ENCODE measurements at places on chromosomes 16 and 17.

- DNase-seq, result no peak
Measured at GRCh38 chr17:80780381-80781198, 211.1 kb upstream of the CHMP6 start.

DNA sequence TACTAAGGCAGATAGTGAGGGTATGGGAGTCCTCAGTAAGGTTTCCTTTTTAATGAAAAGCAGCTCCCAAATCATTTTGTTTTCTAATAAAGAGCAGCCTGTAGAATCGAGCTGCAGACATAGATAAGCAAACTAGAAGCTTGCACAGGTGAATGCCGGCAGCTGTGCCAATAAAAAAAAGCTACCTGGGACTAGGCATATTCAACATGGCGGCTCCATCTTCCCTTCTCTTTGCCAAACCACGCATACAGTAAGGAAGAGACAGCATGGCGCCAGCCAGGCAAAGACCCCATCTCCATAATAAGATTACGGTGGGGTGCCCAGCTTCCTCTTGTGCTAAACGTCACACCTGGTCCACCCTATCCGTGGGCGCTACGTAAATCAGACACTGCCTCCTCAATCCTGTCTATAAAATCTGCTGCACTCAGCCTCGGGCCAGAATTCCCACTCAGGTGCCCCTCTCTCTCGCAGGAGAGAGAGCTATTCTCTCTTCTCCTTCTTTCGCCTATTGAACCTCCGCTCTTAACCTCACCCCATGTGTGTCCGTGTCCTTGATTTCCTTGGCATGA lies 92.7 kb upstream of the FA2H start:
- no peak for DNase-seq

DNA sequence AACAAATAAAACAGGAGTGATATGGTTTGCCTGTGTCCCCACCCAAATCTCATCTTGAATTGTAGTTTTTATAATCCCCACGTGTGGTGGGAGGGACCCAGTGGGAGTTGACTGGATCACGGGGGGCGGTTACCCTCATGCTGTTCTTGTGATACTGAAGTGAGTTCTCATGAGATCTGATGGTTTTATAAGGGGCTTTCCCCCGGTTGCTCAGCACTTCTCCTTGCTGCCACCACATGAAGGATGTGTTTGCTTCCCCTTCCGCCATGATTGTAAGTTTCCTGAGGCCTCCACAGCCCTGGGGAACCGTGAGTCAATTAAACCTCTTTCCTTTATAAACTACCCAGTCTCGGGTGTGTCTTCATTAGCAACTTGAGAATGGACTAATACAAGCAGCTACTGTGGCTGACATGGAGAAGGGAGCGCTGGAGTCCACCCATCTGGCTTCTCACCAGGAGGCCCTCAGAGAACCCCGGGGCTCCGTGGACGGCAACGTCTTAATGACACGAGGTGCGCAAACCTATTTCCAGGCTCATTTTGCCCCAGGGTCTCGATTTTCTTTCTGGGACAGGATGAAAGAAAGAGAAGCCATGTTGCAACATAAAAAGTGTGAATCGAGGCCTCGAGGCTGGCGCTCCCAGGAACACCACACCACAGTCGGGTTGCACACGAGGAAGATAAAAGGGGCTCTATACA lies 129.5 kb downstream of the DYNLRB2 start:
- DNase-seq, result peak; percentile 5

- no peak for DNase-seq
Measured at GRCh38 chr17:73071066-73071999, 21.2 kb downstream of the SLC39A11 start.

DNA sequence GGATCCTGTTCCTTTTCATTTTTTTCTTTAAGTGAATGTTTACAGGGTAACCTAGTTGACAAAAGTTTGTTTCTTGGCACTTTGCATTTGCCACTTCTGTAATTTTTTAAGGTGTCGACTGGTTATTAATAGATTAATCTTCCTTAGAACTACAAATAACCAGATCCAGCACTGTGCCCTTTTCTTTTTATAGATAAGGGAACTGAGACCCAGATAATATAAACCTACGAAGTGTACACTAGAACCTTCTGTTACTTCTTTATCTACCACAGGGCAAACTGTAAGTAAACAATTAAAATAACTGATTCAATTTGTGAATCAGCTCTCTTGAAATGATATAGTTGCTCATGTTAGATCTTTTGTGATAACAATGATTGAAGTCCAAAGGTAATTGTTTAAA lies 55.4 kb downstream of the NLK start:
- no peak for DNase-seq

GRCh38 chr17:36837195-36837938 lies 99.9 kb upstream of the LHX1 start:
- no peak for DNase-seq

GRCh38 chr16:25403852-25404251 lies 146.2 kb upstream of the ZKSCAN2 start:
- DNase-seq, result no peak

DNA sequence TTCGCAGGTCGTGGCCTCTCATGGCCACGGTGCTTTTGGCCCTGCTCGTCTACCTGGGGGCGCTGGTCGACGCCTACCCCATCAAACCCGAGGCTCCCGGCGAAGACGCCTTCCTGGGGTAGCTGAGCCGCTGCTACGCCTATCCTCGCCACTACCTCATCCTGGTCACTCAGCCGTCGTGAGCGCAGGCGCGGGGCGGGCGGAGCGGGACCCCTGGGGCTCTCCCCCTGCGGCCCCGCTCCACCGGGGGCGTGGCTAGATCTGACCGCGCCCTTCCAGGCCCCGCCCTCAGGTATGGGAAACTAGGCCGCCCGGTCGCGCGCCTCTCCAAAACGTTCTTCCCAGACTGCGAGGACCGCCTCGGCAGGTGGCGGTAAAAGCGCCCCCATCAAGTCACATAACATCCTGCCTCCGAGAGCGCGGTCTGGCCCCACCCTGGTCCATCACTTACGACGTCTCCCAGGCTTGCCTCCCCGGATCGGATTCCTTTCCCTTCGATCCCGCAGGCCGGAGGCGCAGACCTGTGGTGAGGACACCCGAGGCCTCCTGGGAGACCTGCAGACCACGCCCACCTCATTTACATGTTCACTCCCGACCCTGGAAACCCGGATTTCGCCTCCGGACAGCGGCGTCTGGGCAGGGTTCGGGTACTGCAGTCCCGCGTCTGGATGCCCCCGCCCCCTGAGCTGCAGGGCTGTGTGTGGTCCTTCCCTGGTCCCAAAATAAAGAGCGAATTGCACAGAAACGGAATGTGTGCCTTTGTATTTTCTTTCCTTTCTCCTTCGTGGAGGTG lies 91.5 kb upstream of the TMEM97 start:
- DNase-seq, result no peak

DNA sequence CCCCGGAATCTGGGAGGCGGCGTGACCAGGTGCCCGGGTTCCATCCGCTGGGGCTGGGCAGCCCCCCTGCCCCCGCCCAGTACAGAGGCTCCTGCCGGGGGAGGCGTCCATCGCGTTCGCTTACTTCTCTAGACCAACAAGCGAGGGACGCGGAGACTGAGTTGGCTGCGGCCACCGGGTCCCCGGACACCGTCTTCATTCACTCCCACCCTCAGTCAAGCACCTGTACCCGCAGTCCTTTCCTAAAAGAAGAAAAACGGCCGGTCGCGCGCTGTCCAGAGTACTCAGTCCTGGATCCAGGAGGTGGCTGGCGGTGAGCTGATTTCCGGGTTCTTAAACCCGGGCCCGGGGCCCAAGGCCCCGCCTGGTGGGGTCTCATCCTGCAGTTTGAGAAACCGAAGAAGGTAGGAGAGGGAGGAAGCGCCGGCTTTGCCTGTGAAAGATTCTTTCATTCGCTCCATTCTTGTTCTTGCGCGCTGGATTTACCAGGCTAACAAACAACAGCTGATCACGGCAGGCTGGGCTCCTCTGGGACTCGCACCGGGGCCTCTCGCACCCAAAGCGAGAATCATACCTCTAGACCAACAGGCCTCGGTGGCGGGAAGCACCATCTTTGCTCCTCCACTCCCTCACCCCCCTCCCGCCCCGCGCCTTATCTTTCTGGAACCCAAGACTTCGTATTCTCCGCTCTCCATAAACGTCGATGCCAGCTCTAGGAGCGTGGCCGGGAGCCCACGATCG lies 17.4 kb upstream of the OR1F1 start:
- no peak for DNase-seq

DNA sequence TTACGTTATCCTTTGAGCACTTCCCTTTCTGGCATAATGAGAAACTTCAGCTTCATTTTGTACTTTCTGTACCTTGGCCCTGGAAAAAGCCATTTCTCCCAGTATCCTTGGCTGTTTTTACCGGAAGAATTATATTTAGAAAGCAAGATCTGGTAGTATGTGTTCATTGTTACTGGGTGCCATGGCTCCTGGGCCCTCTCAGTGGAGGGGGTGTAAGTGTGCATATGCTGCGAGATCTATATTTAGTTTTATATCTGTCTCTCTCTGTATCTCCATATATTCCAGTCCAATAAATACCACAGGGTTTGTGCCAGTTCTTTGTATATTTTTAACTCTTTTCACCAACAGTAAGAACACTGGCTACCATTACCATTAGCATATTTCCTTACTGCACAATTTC lies 17.7 kb downstream of the ATP2C2 start:
- no peak for DNase-seq

DNA sequence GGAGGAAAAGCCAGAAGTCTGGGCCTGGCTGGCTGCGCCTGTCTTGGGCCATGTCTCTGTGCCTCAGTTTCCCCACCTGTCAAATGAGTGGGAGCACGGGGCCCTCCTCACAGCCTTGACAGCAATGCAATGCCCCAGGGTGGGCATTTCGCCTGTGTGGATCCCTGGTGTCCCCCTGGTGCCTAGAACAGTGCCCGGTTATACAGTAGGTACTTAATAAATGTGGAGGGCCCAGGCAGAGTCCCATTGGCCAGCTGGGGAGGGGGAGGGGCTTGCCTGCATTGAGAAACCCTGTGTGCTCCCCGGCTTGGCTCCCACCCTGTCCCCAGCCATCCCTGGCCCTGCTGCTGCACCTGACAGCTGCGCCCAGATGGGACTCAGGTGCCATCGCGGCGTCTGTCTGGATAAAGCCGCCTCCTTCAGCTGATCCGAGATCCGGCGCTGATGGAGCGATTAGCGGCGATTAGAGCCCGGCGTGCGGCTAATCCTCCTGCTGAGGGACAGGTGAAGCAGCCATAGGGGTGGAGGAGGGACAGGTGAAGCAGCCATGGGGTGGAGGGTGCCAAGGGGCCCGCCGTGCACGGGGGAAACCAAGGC lies 12.4 kb downstream of the ZFPM1 start:
- no peak for DNase-seq

GRCh38 chr17:67390646-67391361 lies 13.7 kb downstream of the PITPNC1 start:
- DNase-seq, result peak; percentile 59

- DNase-seq, result no peak
Measured at GRCh38 chr17:35011671-35012216, 31.4 kb downstream of the LIG3 start.

GRCh38 chr17:82097919-82098168 lies 192 bp downstream of the FASN start:
- DNase-seq, result no peak

- no peak for DNase-seq
Measured at GRCh38 chr17:68439656-68440290, 17.5 kb downstream of the WIPI1 start.

Measured in T-cell (primary cell).